ENCODE measurements at places on chromosomes 2 and 18.

DNA sequence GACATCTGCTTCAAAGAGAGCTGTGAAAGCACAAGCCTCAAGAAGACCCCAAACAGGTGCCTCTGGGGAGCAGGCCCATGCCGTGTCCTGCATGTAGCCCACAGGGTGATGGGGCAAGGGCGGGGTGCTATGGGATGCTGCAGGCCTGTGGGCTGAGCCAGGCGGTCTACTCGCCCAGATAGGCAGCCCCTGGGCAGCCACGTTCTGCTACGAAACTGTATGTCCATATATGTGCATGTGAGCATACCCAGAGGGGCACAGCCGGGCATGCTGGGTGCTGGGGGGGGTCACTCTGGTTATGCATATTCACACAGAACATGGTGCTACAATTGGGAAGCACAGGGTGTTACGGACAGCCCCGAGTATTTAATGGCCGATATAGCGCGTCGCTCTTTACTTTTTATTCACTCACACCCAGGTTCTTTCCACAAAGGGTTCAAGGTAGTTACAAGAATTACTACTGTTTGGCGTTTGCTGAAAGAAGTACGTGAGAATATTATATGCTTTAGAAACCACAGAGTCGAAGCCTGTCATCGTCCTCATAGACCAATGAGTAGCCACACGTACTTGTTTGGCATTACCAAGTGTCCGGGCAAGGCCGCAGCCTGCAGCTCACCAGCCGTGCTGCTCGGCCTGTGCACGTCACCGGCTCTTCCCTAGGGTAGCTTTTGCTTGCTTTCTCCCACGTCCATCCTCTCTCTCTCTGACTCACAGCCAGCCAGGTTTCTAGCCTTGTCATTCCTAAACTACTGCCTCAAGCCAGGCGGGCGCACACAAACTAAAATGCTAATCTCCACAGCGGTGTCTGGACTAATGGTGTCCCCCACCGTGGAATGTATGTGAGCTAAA lies 14.4 kb downstream of the MTERF4 start:
- no peak for DNase-seq

GRCh38 chr2:100704156-100704555 lies 115.8 kb upstream of the NPAS2 start:
- DNase-seq, result no peak

DNA sequence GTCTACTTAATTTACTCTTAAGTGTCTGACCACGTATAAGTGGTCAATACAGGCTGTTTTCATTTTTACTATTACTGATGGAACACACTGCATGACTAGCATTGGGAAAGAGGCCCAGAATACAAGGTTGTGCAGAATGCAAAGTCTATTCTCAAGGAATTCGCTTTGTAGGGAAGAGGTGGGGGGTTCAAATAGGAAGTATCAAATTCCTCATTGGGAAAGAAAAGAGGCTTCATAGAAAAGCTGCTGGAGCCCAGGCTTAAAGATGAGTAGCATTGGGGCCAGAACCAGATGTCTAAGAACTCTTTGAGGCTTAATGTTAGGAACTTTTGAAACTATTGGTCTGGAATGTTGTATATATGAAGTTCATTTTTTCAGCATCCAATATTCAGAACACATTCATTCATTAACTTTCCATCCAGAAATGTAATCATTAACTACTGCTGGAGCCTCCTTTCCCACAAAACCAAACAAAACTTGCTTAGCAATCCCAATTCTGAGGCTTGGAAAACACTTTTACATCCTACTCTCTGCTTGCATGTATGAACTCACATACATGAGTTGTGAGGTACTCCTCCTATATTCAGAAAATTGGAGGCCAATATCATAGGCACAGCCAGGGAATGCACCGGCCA lies 994 bp upstream of the LRATD1 start:
- peak; percentile 68 for DNase-seq

GRCh38 chr2:204225671-204226073 lies 289.1 kb downstream of the ICOS start:
- DNase-seq, result no peak

DNA sequence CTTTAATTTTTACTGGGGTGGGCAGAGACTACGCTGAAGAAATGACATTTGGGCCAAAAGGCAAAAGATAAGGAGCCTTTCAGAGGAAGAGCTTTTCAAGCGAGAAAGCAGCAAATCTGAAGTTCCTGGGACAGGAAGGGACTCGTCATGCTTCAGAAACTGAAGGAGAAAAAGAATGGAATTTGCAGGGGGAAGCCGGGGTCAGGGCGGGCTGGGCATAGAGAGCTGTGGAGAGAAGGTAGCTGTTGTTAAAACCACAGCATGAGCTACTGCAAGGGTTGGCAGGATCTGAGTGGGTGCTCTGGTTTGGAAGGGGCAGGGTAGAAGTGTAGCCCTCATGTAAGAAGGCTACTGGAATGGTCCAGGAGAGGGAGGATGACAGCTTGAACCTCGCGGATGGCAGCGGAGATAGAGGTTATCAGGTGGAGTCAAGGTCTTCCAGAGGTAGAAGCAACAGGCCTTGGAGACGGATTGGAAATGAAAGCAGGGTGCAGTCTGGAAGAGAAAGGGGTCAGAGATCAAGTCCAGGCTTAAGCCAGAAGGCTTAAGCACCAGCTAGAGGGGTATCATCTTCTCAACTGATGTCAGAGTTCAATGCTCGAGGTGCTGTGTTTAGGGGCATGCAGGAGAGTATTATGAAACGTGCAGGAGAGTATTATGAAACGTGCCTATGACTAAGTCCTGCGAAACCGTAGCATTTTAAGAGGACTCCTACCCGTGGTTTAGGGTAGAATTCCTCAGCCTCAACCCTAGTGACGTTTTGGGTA lies 18.9 kb downstream of the ATP8B1 start:
- DNase-seq, result peak; percentile 72

DNA sequence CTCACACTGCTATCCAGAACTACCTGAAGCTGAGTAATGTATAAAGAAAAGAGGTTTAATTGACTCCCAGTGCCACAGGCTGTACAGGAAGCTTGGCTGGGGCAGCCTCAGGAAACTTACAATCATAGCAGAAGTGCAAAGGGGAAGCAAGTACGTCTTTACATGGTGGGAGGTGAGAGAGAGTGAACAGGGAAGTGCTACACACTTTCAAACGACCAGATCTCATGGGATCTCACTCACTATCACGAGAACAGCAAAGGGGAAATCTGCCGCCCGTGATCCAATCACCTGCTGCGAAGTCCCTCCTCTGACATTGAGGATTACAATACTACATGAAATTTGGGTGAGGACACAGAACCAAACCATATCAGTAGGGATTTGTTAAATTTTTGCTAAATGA lies 150.4 kb upstream of the NXPH2 start:
- DNase-seq, result no peak

GRCh38 chr2:100130595-100131391 lies 11.6 kb downstream of the AFF3 start:
- no peak for DNase-seq

GRCh38 chr2:221705185-221705877 lies 133.2 kb upstream of the EPHA4 start:
- no peak for DNase-seq

DNA sequence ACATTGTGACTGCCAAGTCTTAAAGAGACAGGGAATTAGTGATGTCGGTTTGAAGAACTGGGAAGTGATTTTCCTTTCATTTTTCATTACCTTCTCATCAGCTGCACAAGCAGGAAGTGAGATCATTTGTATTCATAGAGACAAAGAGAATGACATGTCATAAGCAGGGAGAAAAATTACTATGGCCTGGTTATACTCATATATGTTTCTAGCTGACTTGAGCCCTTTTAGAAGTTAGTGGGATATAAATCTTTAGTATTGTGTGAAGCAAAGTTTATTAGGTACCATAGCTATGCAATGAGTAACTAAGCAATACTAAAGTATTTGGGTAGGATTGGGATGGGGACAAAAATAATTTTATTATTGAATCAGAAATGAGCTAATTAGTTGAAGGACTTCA lies 284.1 kb downstream of the PID1 start:
- DNase-seq, result no peak

DNA sequence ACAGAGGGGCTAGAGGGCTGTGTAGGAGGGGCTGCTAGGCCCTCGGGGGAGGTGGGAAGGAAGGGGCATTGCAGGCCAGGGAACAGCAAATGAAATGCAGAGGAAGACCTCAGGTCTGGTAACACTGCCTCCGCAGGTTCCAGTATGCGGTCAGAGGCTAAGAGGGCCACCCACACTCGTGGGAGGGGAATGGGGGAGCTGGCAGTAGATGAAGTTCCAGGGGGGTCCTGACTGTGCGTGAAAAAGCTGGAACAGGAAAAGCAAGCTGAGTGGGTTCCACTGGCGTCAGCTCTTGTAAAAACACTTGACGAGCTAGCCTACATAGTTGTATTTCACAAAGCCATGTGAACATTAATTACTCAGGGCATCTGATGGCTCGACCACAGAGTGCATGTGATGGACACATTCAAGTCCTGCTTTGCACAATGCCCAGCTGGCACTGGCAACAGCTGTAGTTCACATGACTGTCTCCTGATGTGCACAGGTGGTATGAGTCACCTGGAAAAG lies 29.0 kb upstream of the PTPN4 start:
- peak; percentile 57 for DNase-seq

DNA sequence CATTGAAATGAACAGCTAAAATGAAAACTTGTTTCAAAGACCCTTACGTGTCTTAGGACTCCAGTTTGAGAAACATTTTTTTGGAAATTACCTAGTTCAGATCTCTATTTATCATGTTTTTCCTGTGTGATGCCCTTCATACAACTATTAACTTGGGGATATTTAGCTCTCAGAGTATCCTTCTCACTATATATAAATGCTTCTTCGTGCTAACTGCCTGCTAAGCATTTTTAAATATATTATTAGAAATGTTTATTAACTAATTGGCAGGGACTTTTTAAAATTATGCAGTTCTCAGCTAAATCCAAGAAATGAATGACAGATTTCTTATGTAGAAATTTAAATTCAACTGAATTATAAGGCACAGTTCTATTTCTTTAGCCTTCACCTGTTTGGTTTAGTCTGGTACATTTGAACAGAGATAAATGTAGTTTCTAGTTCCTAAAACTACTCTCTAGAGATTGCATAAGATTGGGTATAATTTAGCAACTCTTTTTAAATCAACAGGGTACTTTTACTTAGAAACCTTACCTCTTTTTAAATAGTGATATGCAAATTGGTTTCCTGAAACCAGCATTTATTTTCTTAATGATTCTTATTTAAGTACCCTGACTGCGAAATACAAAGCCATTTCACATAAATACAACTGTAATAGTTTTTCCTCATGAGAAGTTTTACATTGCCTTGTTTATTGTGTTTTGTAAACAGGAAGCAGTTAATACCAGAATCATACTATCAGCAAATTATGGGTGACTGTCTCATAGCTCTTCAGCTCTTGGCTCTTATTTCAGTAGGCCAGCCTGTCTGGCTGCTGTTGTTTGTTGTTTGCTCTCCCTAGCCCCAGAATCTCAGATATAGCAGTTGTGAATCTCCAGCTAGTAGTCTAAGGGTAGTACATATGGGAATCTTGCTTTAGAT lies 140.7 kb downstream of the PTRHD1 start:
- no peak for DNase-seq

- no peak for DNase-seq
Measured at GRCh38 chr2:176078541-176079284, 5.0 kb downstream of the EVX2 start.

- peak; percentile 22 for DNase-seq
Measured at GRCh38 chr2:197229509-197230443, 80.8 kb downstream of the ANKRD44 start.

GRCh38 chr2:88161446-88162244 lies 8.5 kb upstream of the THNSL2 start:
- no peak for DNase-seq

DNA sequence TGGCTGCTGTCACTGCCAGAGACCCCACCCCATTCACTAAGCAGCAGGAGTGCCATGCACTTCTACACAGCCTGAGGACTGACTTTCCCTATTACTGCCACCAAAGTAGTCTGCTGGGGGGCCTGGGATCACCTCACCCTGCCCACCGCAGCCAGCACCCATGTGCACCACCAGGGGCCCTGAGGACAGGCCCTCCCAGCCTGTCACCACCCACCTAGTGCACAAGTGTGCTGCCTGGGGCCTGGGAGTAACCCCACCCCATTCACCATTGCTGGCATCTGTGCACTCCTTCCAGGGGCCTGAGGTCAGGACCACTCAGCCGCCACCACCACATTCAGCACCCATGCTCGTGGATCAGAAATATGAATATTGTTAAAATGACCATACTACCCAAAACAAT lies 247.8 kb upstream of the NCKAP5 start:
- no peak for DNase-seq

DNA sequence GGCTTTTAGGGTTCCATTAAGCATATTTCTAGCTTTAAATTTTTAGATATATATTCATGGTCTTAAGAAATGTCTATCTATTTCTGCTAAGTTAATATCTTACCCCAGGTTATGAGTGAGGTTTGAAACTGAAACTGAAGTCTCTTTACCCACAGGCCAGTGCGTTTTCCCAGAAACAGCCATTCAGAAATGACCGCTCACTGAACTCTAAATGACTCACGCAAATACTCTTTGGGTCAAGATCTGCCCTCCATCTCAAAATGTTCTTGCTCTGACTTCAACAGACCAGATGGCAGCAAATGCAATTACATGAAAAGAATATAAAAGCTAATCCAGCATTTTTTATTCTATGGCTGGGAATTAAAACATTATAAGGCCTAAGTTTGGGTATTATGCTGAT lies 315.2 kb downstream of the TDRD15 start:
- DNase-seq, result peak; percentile 70

- DNase-seq, result no peak
Measured at GRCh38 chr2:77484026-77484425, 38.1 kb downstream of the LRRTM4 start.

DNA sequence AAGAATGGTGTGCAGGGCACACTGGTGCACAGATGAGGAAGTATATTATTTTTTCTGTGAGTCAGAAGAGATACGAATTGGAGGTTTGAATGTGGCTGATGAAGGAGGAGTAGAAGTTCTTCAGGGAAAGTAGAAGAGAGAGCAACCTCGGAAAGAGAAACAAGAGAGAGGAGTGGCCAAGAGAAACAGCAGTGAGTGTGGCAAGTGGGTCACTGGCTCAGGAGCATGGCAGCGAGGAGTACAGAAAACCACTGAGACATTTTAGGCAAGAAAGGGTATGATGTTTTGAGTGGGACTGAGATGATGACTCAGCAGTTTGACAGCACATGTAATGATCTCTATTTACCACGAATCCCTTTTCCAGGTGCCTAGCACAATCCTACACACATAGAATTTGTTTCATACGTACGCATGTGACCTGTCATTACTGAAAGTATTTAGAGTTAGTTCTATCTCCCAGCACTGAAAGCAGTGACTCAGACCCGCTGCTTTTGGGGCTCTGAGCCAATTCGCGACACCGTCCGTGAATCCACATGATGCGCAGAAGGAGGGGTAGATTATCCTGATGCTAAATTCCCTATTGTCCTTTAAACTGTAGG lies 915.4 kb downstream of the DCDC2C start:
- DNase-seq, result peak; percentile 1

DNA sequence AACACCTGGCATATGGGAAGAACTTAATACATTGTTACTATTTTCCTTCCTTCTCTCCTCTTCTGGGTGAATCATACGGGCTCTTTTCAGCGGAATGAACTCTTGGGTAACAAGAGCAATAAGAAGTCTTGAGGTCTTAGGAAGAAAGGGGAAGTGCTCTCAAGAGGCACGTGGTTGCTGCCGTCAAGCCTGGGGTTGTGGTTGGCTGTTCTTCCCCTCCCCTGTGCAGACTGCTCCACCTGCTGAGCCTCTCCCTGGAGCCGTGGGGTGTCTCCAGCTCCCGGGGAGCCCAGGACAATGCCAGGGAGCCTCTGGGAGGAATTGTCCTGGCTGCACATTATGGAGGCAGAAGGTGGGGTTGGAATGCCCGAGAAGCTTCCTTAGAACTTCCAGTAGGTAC lies 19.4 kb downstream of the TOGARAM2 start:
- DNase-seq, result no peak

Measured in kidney tubule cell (primary cell).